ENCODE measurements at places on chromosomes 7 and 10. TPM values are rescaled to one million over a fixed set of nuclear protein-coding genes. Genes with fewer than 3 reads are reported as not detected.

- DNase-seq = no peak
- no peak overlapping the region for H3K4me3 ChIP-seq
- no peaks in the 10 kb centered on the region for H3K36me3 ChIP-seq
- H3K27me3 ChIP-seq = no peaks in the 10 kb centered on the region
- peak overlapping the region; percentile 43 for H3K27ac ChIP-seq
- H3K4me1 ChIP-seq = peaks cover 67% of the 10 kb centered on the region
Observed at GRCh38 chr10:114626841-114627240, 31.2 kb downstream of the ABLIM1 start.

GRCh38 chr10:80064120-80064886 is 14.2 kb upstream of the TMEM254 start:
- no peaks in the 10 kb centered on the region for H3K27me3 ChIP-seq
- peak overlapping the region; percentile 2 for H3K27ac ChIP-seq
- no peaks in the 10 kb centered on the region for H3K4me1 ChIP-seq
- no peaks in the 10 kb centered on the region for H3K36me3 ChIP-seq
- no peak for DNase-seq

DNA sequence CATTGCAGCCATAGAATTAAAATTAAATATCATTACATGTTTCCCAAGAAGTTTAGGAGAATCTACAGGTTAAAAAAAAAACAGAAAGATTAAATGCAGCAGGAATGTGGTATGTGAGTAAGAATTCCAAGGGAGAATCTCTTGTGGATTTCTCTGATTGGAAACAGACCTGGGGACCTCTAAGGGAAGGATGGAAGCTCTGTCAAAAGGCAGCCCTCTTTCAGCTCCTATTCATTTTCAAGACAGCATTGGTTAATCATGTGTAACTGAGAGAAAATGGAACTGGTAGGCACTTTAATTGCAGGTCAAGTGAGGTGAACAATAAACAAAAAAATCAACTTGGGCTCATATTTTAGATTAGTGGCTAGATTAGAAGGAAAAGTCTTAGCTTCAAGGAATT is 81.4 kb upstream of the MTPN start:
- no peaks in the 10 kb centered on the region for H3K4me1 ChIP-seq
- no peak overlapping the region for H3K27ac ChIP-seq
- no peaks in the 10 kb centered on the region for H3K36me3 ChIP-seq
- DNase-seq = no peak
- no peaks in the 10 kb centered on the region for H3K27me3 ChIP-seq
- no peak overlapping the region for H3K4me3 ChIP-seq

- no peak overlapping the region for H3K4me3 ChIP-seq
- DNase-seq = no peak
- H3K27ac ChIP-seq = no peak overlapping the region
- H3K4me1 ChIP-seq = no peaks in the 10 kb centered on the region
Observed at GRCh38 chr10:57638411-57638810, 629.3 kb downstream of the IPMK start.

RADIL gene
- total RNA-seq = 0.55 TPM

- no peaks in the 10 kb centered on the region for H3K4me1 ChIP-seq
- DNase-seq = no peak
- no peaks in the 10 kb centered on the region for H3K27me3 ChIP-seq
- peaks cover 63% of the 10 kb centered on the region for H3K36me3 ChIP-seq
Observed at GRCh38 chr7:66641526-66641871, 12.8 kb downstream of the KCTD7 start.

GRCh38 chr10:24444337-24444736 is 235.4 kb downstream of the KIAA1217 start:
- no peak for DNase-seq
- no peak overlapping the region for H3K4me3 ChIP-seq
- no peaks in the 10 kb centered on the region for H3K36me3 ChIP-seq
- peaks cover 10% of the 10 kb centered on the region for H3K4me1 ChIP-seq
- no peaks in the 10 kb centered on the region for H3K27me3 ChIP-seq

DNA sequence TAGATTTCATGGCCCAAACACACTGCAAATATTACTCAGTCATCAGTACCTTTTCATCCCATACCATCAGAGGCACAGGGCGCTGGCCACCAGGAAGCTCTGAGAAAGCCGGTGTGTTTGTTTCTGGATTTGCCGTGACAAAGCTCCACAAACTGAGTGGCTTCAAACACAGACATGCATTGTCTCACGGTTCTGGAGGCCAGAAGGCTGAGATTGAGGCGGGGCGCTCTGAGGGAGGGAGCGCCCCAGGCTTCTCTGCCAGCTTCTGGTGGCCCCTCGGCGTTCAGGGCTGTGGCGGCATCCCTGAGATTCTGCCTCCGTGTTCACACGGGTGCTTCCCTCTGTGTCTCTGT is 3.7 kb upstream of the TTYH3 start:
- peaks cover 12% of the 10 kb centered on the region for H3K4me1 ChIP-seq
- H3K4me3 ChIP-seq = no peak overlapping the region
- H3K27ac ChIP-seq = no peak overlapping the region
- H3K36me3 ChIP-seq = no peaks in the 10 kb centered on the region

- no peak for DNase-seq
- no peak overlapping the region for H3K27ac ChIP-seq
- no peak overlapping the region for H3K4me3 ChIP-seq
- no peaks in the 10 kb centered on the region for H3K27me3 ChIP-seq
- H3K4me1 ChIP-seq = no peaks in the 10 kb centered on the region
Observed at GRCh38 chr7:132854238-132854637, 227.7 kb downstream of the CHCHD3 start.

DNA sequence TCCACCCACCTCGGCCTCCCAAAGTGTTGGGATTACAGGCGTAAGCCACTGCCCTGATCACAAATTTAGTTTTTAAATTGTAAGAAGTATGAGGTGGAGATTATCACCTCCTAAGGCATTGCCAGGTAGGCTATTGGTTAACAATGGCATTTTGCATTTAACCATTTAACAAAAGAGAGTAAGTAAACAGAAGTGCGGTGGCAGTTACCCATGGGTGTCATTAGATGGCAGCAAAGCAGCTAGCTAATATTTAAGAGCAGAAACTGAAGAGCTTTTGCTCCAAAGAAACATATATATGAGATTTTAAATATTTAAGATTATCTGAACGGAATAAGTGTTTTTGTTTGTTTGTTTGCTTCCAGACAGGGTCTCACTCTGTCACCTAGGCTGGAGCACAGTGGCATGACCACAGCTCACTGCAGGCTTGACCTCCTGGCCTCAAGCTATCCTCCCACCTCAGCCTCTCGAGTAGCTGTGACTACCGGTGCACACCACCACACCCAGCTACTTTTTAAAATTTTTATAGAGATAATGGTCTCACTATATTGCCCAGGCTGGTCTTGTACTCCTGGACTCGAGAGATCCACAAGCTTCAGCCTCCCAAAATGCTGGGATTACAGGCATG is 325.5 kb upstream of the C7orf33 start:
- H3K27me3 ChIP-seq = no peaks in the 10 kb centered on the region
- no peak overlapping the region for H3K27ac ChIP-seq
- DNase-seq = peak; percentile 28
- no peak overlapping the region for H3K4me3 ChIP-seq
- no peaks in the 10 kb centered on the region for H3K36me3 ChIP-seq

- peaks cover 33% of the 10 kb centered on the region for H3K4me1 ChIP-seq
- H3K27ac ChIP-seq = no peak overlapping the region
- H3K27me3 ChIP-seq = no peaks in the 10 kb centered on the region
- DNase-seq = no peak
Observed at GRCh38 chr10:31947144-31947926, 18.7 kb upstream of the ARHGAP12 start.

GRCh38 chr10:93849593-93849992 is 44.2 kb upstream of the SLC35G1 start:
- H3K27ac ChIP-seq = no peak overlapping the region
- no peaks in the 10 kb centered on the region for H3K36me3 ChIP-seq
- no peak overlapping the region for H3K4me3 ChIP-seq
- no peaks in the 10 kb centered on the region for H3K4me1 ChIP-seq
- no peak for DNase-seq

DNA sequence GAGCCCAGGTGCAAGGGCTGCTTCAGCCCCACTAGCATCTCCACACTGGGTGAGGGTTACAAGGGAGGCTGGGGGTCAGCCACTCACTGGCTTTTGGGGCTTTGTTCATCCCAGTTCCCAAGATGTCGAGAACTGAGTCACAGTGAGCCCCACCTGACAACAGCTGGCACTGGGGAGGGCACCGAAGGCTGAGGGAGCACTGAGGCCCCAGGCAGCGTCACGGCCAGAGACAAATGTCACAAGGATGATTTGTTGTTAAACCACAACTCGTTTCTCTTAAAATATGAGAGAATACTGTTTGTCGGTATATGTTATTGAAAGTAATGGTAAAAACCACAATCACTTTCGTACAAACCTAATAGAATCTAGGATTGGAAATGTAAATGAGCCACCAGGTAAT is 219.9 kb downstream of the CELF2 start:
- H3K27me3 ChIP-seq = no peaks in the 10 kb centered on the region
- no peak for DNase-seq

DNA sequence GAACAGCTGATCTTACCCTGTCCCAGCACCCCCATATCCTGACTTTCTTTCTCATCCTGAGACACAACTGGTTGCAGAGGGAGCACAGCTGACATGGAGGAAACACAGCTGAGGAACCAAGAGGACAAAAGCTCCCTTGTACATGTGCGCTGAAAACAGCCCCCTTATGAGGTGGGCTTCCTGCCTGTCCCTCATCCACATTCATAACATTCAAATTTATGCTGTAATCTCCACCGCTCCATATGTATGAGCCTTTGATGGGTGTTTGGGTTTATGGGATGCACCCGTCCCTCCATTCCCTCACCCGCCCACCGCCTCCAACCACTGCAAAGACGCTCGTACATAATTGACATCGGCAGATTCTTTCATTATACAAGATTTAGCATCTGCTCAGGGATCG is 49.6 kb upstream of the BTRC start:
- H3K27me3 ChIP-seq = peaks cover 3% of the 10 kb centered on the region
- H3K36me3 ChIP-seq = no peaks in the 10 kb centered on the region
- H3K27ac ChIP-seq = no peak overlapping the region
- H3K4me1 ChIP-seq = no peaks in the 10 kb centered on the region
- DNase-seq = no peak

DNA sequence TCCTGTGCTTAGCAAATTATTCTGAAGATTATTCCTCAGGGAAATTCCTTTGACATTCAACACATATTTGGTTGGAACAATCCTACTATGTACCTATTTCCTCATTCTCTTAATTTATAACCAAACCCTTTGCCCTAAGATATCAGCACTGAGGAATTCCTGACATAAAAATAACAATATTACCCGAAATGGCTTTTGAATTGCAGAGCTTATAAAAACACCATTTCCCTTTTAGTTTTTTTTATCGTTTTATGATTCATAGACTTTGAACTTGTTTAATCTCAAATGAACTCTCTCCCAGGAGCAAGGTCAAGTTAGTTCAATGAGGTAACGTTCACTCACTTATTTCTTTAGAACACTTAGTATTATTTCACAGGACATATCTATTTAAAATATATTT is 7.7 kb upstream of the ABCB1 start:
- no peak for DNase-seq
- H3K36me3 ChIP-seq = no peaks in the 10 kb centered on the region
- no peak overlapping the region for H3K4me3 ChIP-seq
- peak overlapping the region; percentile 36 for H3K27ac ChIP-seq
- H3K27me3 ChIP-seq = no peaks in the 10 kb centered on the region

GBX1 gene
- total RNA-seq = not detected

GRCh38 chr7:106031300-106032035 is 68.4 kb downstream of the CDHR3 start:
- no peak overlapping the region for H3K27ac ChIP-seq
- H3K4me3 ChIP-seq = no peak overlapping the region
- H3K36me3 ChIP-seq = no peaks in the 10 kb centered on the region

DNA sequence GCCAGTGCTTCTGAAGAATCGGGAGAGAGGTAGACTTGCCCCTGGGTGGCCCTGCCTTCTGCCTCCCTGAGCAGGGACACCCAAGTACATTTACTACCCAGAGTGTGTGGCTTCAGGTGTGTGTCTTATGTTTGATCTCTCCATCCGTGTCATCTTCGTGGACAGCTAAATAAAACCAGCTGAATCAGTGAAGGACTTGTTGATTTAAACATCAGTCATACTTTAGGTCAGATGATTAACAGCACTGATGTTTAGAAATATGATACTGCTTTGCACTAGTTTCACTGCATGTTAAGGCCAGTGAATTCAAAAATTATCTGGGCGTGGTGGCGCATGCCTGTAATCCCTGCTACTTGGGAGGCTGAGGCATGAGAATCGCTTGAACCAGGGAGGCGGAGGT is 4.0 kb downstream of the MTG1 start:
- H3K27me3 ChIP-seq = no peaks in the 10 kb centered on the region
- H3K4me3 ChIP-seq = no peak overlapping the region
- H3K27ac ChIP-seq = no peak overlapping the region
- peaks cover 49% of the 10 kb centered on the region for H3K36me3 ChIP-seq
- peaks cover 28% of the 10 kb centered on the region for H3K4me1 ChIP-seq
- DNase-seq = peak; percentile 5

GRCh38 chr10:126461289-126461940 is 73.1 kb upstream of the ADAM12 start:
- H3K4me1 ChIP-seq = no peaks in the 10 kb centered on the region
- no peaks in the 10 kb centered on the region for H3K27me3 ChIP-seq
- DNase-seq = no peak
- H3K27ac ChIP-seq = no peak overlapping the region

PPRC1 gene
- 19.0 TPM for total RNA-seq

LBX1 gene
- total RNA-seq = 0.14 TPM

GRCh38 chr10:117165538-117166417 is 27.7 kb upstream of the VAX1 start:
- H3K36me3 ChIP-seq = no peaks in the 10 kb centered on the region
- peak; percentile 54 for DNase-seq

DNA sequence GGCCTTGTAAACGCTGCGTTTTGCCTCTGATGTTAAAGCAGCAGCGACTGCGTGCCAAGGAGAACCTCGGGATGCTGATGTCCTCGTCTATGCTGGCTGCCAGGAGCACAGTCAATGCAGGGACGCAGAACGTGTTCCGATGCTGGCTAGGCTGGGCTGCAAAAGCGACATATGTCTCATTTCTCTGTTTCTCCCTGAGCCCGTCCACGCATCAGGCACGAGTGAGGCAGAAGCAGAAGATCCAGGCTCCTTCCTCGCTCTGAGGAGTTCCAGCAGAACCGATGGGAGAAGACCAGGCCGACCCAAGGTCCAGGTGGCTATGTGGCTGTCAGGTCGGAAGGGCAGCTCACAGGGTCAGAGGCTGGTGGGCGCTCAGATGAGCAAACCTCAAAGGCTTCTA is 3.7 kb upstream of the FOXL3 start:
- no peaks in the 10 kb centered on the region for H3K4me1 ChIP-seq
- no peak for DNase-seq
- peaks cover 23% of the 10 kb centered on the region for H3K27me3 ChIP-seq

TMEM26 gene
- total RNA-seq = 1.4 TPM

TMEM229A gene
- 4.4 TPM for total RNA-seq
